ENCODE measurements at places on chromosomes 3 and 15.

DNA sequence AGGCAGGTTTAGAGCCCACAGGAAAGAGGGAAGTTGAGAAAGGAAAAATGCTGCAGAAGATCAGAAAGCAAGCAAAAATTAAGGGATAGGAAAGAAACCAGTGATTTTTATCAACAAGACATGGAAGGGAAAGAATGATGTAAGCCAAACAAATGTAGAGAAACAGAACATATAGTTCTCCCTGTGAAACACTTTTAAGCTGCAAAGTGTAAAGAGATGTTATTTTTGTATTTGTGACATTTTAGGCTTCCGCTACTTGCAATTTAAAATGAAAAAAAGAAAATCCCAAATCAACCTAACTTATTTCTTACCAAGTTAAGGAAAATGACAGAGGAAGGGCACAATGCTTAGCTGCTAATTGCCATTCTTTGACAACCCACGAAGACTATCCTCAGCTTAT lies 111.6 kb downstream of the PDCD6IP start:
- DNase-seq: no peak

DNA sequence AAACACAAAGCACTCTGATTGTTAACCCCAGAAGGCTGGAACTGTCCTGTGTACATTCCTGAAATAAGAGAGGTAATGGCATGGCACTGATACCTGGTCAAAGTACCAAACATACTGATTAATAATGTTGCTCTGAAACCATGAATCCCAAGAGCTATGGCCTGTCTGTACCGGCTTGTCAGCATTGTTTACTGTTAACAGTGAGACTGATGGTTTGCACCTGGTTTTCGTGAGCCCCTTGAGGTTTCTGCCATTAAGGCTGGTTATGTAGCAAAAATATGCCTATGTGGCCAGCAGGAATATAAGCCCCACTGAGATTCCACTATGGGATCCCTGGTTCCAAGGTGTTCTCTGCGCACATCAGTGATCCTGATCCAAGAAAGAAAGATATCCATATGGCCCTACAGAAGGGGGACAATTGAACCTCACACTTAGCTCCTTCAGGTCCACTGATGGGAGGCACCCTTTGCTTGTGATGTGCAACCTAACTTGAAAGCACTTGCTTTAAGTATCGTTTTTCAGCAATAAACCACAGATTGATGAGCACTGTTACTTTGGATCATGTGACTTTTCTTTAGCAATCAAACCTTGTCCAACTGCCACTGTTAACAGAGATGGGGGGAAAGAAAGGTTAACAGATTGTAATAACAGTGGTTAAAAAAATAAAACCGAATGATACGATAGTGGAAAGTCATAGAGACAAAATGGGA lies 65.2 kb downstream of the TBL1XR1 start:
- no peak for DNase-seq

- DNase-seq: no peak
Measured at GRCh38 chr3:190172751-190173150, 52.1 kb upstream of the P3H2 start.

- DNase-seq: no peak
Measured at GRCh38 chr15:27454281-27455075, 483.5 kb downstream of the GABRG3 start.

DNA sequence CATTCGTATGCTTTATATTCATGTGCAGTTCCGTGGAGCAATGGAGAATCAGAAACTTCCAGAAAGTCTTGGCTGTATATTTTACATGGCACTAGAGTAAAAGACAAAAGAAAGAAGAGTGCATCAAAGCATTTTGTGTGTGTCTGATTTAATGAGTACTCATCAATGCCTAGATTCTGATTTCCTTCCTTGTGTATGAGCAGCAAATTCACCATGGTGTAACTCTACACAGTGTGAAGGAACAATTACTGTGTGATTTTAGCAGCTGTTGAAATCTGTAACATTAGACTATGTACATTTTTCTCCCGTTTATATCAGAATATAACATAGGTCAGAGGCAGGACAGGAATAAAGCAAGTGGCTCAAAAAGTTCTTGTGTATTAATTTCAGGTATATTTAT lies 102.0 kb upstream of the TSC22D2 start:
- DNase-seq: no peak

DNA sequence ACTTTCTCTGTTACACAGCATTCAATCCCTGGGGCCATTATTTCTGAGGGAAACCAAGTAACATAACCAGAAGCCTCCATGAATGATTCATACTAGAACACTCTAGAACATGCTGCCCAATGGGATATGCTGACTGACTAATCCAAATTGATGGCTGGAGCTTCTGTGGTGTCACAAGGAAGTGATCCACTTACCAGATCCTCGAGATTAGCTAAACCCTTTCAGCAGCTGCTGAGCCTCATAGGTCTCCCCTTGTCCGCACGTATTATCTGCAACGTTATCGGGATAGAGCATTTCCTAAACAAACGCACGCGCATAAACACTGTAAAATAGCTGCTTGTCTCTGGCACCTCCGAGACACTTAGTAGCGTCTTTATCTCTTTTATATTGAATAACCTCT lies 61.2 kb upstream of the PROK2 start:
- no peak for DNase-seq

- no peak for DNase-seq
Measured at GRCh38 chr15:85037641-85038040, 56.0 kb downstream of the PDE8A start.

DNA sequence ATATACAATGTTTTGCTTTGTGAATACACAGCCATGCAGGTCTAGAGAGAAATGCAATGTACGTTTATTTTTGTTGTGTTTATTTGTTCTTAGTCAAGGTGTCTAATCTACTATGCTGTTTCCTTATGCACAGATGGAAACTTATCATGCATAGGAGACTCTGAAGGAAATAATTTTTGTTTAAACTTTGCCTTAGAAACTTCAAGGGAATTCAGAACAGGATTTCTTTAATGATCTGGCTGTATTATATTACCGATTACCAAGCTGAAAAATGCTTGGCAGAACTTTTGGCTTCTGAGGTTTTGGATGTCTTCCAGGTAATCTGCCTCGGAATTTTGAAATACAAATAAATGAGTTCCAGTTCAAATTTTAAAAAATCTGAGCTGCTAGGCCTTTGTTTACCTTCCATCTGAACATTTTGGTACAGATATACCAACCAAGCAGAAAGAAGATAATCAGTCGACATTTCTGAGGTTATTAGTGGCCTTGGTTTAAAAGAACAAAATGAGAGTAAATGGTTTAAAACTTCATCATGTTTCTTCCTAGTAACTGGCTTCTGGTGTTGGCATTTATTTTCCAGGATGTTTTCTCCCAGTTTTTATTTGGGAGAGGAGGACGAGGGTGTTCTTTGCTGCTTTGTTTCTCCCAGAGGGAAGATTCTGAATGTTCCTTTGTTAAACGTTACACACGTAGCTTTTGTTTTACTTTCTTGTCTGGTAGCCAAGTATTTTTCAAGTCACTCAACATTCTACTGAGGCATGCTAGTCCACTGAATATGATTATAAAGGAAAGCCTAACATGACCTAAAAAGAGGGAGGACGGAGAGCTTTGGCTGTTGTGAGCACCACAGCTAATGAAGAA lies 421.8 kb upstream of the TBL1XR1 start:
- DNase-seq: no peak

GRCh38 chr15:81242778-81243177 lies 46.1 kb downstream of the IL16 start:
- no peak for DNase-seq

DNA sequence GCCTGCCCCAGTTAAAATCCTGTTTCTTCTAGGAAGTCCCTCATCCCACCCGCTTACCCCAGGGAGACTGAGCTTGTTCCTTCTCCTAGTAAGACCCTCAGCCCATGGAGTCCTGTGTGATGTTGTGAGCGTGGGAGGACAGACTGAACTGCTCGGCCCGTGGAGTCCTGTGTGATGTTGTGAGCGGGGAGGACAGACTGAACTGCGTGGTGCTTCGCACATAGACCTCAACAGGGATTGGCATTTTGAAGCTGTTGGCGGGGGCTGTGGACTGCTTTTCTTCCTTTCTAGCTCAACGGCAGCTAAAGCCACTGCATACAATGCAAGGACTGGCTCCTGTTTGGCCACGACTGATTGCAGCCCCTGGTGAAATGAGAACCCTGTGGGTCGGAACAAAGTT lies 1.6 kb upstream of the SPTBN5 start:
- DNase-seq: no peak

DNA sequence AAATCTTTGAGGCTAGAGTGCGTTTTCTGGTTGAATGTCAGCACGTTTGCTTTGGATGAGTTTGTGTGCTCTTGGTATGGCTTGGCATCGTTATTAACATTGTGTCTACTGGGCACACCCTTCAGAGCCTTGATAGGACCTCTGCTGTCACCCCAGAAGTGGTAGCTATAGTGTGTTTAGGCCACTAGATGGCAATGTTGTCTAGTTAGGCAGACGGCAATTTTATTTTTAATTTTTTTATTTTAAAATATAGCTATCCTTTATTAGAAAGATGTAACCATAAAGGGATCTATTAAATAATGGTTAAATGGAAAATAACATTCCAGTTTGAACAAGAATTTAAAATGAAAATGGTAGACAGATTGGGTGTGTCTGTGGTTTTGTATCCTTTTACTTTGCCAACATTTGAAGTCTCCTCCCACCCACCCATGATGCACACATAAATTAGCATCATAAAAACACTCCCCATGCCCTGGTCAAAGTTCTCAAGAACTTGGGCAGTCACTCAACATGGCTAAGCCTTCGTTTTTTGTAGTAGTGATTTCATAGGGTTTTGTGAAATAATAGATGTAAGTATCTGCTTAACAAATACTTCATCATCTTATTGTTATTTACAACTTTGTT lies 200.7 kb downstream of the KCNH8 start:
- DNase-seq: no peak

DNA sequence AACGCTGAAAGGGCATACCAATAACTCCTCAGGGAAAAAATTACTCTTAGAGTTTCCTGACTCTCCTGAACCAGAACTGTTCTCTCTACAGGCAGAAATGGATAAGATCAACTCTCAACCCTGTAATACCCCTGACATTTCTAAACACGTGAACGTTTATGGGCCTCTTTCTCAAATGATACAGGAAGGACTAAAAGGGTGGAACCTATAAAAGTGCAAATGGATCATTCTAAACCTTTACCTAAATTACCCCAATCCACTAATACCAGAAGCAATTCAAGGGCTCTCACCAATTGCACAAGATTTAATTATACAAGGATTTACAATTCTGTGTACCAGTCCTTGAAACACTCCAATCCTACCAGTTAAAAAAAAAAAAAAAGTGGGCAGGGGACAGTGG lies 98.0 kb upstream of the FAM174B start:
- DNase-seq: no peak

DNA sequence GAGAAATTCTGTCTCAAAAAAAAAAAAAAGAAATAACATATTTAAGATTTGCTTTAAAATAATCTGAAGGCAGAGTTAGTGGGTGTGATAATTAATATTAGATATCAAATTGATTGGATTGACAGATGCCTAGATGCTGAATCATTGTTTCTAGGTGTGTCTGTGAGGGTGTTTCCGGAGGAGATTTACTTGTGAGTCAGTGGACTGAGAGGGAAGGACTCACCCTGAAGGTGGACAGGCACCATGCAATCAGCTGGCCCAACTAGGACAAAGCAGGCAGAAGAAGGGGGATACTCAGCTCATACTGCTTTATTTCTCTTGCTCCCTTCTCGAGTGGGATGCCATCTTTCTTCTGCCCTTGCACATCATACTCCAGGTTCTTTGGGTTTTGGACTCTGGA lies 16.7 kb upstream of the RPL24 start:
- no peak for DNase-seq

GRCh38 chr15:91698241-91698640 lies 155.3 kb upstream of the SLCO3A1 start:
- no peak for DNase-seq

- no peak for DNase-seq
Measured at GRCh38 chr15:39846108-39846507, 63.5 kb upstream of the FSIP1 start.

DNA sequence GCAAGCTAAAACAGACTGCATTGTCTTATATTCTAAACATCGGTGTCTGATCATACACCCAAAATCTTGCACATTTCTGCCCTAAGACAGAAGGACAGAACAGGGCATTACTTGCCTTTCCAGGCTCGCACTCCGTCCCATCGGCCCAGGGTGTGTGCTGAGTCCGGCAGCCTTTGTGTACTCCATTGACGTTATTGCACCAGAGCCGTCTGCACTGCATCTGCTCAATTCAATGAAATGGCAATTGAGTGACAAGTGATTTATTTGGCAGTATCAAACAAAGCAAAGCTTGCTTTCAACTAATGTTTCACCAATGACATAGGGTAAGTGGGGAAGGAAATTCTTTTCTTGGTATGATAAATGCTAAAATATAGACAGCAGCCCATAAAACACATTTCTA lies 40.0 kb downstream of the ADAMTS9 start:
- no peak for DNase-seq

- no peak for DNase-seq
Measured at GRCh38 chr15:69497667-69498066, 45.0 kb downstream of the RPLP1 start.

GRCh38 chr3:59407425-59407824 lies 357.6 kb upstream of the CFAP20DC start:
- no peak for DNase-seq

DNA sequence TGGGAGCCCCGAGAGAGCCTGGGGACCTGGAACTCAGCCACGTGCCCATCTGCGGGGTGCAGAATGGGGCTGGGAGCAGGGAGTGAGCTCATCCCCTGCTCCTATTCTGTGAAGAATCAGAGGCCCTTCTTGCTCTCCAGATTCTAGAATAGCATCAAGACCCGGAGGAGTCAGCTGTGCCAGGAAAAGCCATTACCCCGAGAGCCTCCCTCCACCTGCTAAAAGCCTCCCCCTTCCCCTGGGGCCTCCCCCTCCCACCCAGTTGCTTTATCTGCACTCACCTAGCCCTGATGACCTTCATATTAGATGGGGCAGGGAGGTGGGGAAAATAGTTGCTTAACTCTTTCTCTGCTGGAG lies 23.1 kb downstream of the CCDC33 start:
- no peak for DNase-seq

DNA sequence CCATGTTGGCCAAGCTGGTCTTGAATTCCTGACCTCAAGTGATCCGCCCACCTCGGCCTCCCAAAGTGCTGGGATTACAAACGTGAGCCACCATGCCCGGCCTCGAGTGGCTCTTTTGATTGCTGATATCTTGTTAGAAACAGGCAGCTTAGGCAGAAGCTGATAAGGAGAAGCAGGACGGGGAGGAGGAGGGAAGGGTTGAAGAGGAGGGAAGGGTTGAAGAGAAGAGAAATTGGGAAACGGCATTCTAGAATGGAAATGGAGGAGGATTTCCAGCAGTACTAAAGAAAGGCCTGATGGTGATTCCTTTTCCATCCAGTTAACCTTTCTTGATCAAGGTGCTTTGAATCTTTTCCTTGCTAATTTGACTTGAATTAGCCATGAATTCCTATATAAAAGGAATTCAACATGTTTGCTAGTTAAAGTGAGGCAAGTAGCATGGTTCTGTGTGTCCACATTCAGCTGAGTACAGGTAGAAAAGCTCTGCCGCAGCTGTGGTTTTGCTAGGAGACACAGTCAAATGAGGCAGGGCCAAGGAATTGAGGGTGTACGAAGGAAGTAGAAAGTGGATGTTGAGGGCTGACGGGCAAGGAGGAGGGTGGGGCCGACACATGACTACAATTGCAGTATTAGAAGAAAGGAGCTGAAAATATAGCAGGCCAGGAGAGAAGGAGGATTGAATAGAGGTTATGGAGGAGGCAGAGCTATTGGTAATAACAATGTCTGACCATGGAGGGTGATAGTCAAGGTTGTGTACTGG lies 27.2 kb upstream of the ATP1B3 start:
- DNase-seq: no peak

GRCh38 chr3:4531478-4532025 lies 38.4 kb downstream of the ITPR1 start:
- DNase-seq: no peak
